CD14-positive monocyte (primary cell): ENCODE measurements at places on chromosomes 16 and 17.

GRCh38 chr16:17295948-17296347, 174.8 kb downstream of the XYLT1 start:
- no peak for DNase-seq

- no peak for DNase-seq
Measured at GRCh38 chr16:2150418-2151187, 2.2 kb downstream of the RAB26 start.

DNA sequence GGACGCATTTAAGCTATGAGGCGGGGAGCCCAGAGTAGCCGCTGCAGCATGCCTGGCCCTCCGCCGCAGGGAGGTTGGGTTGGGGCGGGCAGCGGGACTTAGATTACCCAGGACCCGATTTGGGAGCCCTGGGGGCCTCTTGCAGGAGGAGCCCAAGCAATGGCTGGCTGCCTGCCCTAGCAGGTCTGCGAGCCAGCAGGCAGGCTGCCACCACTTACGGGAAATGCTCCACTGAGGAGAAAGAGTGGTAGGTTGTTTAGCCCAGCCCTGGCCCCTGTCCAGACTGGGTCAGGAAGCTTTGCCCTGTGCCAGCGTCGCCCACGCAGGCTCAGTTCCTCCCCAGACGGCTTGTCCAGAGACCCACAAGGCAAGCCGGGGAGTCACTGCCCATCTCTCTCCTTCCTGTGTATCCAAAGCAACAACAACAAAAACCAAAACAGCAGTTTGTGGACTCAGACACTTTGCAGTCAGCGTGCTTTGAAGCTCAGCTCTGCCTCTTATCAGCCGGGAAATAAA, 10.3 kb upstream of the TVP23A start:
- DNase-seq: peak; percentile 77

GRCh38 chr16:57104706-57105105, 12.3 kb downstream of the CPNE2 start:
- no peak for DNase-seq

DNA sequence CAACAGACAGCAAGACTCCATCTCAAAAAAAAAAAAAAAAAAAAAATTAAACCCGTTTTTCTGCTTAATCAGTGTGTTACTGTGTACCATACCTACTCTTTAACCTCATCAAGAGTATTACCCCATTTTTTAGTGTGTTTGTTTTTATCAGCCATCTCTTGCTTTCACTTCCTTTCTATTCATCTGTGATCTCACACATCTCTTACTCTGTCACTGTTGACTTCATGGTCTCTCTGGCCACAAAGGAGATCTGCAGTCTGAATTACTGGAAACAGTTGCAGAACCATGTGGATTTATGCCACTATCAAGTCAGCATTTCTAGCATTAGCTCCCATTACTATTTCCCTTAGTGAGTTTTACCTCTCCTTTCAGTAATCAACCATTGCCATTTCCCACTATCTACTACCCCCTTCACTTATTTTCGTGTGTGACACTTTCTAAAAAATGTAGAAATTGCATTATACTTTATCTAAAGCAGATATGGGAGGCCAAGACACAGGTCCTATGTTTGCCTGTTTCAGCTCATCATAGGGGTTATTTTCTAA, 20.1 kb downstream of the NDEL1 start:
- no peak for DNase-seq

DNA sequence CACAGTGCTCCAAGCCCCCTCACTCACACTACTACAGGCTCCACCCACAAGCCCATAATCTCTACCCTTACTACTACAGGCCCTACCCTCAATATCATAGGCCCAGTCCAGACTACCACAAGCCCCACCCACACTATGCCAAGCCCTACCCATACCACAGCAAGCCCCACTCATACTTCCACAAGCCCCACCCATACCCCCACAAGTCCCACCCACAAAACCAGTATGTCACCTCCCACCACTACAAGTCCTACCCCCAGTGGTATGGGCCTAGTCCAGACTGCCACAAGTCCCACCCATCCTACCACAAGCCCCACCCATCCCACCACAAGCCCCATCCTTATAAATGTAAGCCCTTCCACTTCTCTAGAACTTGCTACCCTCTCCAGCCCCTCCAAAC, 13.8 kb downstream of the RIPOR1 start:
- DNase-seq: peak; percentile 47

GRCh38 chr16:78353640-78354275, 254.3 kb downstream of the WWOX start:
- DNase-seq: no peak

DNA sequence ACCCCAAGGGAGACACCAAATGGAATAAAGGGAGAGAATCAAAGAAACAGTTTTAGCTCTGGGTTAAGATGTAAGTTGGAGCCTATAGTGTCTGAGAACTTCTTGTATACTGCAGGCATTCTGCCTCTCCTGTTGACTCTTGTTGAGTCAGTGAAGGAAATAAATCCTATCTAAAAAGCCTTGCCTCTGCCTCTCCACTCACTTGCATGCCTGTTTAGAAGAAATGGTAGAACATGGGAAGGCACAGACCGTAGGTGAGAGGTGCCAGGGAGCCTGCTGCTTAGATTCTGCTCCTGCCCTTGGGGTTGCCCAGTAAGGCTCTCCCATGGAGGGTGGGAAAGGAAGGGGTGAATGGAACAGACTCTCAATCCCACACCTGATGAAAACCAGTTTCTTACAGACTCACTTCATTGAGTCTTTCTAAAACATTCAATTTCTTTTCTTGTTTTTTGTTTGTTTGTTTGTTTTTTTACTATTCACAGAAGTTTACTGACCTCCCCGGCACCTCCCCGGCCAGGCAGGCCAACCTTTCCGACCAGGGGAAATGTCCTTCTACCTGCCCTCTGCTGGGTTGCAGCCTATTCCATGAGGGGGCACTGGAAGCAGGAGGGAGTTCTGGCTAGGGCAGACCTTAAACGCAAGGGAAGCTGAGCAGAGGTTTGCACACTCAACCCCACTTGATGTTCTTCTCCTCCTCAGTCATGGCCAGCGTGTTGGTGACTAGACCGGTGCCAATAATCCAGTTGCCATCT, 211.7 kb upstream of the WSB1 start:
- no peak for DNase-seq

GRCh38 chr17:2745317-2746037, 4.0 kb downstream of the CCDC92B start:
- no peak for DNase-seq

DNA sequence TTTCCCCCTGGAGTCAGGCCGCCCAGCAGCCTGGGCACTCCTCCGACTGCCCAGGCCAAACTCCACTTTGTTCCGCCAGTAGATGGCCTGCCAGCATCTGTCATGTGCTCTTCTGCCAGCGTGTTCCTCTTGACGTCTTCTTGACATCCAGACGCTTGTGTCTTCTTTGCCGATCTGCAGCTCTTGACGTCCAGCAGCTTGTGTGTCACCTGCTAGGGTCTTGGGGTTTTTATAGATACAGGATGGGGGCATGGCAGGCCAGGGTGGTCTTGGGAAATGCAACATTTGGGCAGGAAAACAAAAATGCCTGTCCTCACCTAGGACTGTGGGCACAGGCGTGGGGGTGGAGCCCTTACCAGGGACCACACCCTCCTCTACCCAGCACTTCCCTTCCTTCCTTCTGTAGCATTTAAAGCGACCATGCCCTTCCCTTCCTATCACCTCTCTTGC, 88.7 kb downstream of the BMERB1 start:
- DNase-seq: peak; percentile 78

DNA sequence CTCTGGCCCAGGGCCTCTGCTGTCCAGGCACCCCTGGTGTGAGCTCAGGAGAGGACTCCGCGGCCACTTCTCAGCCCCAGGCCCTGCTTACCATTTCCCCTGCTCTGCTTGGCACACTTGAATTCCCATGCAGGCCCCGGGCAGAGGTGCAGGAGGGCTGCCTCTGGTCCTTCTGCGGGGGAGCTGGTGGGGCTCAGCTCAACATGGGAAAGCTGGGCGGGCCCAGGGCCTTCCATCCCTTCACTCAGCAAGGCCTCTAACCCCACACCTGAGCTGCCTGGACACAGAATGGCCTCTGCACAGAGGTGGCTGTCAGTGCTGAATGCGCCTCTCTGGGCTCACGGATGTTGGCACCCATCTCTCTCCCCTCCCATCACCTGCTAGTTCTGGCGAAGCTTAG, 12.5 kb upstream of the RNPS1 start:
- no peak for DNase-seq

DNA sequence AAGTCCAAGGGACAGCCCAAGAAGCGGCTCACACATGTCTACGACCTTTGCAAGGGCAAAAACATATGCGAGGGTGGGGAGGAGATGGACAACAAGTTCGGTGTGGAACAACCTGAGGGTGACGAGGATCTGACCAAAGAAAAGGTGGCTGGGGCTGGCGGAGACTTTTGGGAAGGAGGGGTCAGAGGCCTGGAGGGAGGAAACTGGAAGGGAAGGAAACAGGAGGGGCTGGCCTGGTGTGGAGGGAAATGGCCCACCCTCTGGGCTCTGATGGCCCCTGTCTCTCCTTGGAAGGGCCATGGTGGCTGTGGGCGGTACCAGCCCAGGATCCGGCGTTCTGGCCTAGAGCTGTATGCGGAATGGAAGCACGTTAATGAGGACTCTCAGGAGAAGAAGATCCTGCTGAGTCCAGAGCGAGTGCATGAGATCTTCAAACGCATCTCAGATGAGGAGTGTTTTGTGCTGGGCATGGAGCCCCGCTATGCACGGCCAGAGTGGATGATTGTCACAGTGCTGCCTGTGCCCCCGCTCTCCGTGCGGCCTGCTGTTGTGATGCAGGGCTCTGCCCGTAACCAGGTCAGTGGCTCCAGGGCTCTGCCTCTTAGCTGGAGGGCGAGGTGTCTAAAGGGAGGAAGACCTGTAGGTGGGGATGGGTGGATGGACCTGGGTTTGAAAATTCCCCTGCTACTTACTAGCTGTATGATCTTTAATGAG, 12.5 kb downstream of the POLR2A start:
- DNase-seq: no peak

DNA sequence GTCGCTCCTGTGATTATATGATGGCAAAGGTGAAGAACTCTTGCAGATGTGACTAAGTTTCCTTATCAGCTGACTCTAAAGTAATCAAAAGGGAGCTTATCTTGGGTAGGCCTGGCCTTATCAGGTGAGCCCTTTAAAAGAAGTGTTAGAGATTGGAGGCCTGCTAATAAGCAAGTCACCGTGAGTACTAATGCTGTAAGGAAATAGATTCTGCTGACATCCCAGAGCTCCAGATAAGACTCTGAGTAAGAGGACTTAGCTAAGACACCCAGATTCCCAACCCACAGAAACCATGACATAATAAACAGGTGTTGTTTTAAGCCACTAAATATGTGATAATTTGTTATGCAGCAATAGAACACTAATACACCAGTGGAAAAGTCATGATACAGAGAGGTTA, 99.9 kb upstream of the FAM20A start:
- no peak for DNase-seq

GRCh38 chr16:66095676-66096075, 270.8 kb upstream of the CDH5 start:
- DNase-seq: no peak

DNA sequence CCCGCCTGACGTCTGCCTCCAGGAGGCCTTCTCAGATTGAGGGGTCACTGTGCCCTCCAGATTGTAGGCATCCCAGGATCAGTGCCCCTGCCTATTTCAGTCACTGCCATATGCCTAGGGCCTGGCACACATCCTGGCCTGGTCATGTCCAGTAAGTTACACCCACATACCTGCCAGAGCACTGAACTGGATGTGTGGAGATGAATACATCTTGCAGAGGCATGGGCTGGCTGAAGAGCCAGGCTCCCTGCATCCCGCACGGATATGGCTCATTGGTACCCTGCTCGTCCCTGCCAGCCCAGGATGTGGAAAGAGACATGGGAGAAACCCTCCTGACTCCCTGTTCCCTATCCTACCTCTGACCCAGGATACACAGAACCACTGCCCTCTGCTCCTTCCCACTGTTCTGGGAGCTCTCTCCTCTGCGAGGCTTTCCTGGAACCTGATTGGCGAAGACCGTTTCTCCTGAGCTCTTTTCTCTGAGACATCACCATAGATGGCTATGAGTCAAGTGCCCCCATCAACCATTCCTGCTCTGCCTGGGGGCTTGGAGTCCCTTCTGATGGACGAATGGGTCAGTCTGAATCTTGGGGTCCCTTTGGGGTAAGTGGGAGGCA, 40.0 kb upstream of the TAC4 start:
- DNase-seq: no peak

- DNase-seq: no peak
Measured at GRCh38 chr16:81748476-81749198, 30.5 kb upstream of the PLCG2 start.

GRCh38 chr16:29321585-29321984, 84.9 kb downstream of the NPIPB11 start:
- DNase-seq: no peak

DNA sequence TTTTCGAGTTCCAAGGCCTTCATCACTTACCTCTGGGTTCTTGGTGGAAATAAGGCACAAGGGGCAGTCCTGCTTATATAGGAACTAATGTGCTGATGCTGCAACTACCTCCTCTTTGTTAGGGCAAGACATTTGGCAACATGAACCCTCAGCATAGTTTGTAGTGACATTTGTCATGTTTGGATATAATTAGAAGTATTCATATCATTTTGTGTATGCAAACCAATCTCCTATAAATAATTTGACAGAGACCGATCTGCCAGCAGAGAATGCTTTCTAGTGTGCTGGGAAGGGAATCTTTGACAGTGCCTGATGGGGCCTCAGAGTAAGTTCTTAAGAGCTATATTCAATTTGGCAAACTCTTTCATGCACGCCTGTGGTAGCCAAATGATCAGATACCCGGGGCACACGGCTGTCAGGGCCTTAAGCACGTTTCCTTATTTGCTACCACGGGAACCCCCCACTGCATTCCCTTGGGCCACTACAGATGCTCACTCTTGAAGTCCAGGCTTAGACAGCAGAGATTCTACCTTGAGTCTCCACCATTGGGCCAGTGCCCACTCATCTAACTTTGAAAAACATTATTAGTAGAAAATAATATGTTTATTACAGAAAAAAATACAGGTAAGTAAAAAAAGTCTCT, at the start of gene MYH8:
Gene MYH8, minus strand, starts transcription at position 51 of the 643 bp plus-strand sequence. CDS start 1,723 bp downstream, outside the sequence.
- no peak for DNase-seq

GRCh38 chr16:31206776-31207175, 4.2 kb upstream of the PYCARD start:
- DNase-seq: no peak

GRCh38 chr16:3073448-3073847, 8.0 kb downstream of the IL32 start:
- DNase-seq: no peak

GRCh38 chr17:82106688-82107305, 8.8 kb upstream of the FASN start:
- DNase-seq: no peak

DNA sequence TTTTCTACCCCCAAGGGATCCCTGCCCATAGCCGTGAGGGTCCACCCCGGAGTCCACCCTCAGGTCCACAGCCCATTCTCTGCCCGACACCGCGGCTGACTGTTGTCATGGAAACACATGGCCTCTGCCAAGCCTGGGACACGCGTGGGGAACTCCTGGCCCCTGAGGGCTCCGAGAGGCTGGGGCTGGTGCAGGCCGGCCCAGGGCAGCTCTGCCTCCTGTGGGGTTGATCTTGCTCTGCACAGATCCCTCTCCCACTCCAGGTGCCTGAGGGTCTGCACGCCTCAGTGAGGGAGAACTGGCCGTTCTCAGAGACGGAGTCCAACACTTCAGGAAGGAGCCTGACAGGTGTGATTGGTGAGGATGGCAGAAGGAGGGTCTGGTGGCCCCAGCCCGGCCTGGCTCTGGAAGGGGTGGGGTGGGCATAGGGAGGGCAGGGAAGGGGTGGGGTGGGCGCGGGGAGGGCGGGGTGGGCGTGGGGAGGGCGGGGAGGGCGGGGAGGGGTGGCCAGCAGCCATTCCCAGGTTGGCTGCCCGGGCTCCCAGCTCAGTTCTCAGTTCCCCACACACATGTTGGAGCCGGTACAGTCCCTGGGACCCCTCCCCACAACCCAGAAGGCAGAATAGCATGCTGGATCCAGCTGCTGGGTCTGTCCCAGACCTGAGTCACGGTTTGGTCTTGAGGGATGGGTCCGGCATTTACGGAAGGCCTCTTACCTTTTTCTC, 6.4 kb downstream of the MRPL28 start:
- DNase-seq: no peak
